Effector memory CD4-positive, alpha-beta T cell (primary cell): ENCODE measurements at places on chromosomes 4 and X.

GRCh38 chr4:3524349-3524748 is 7.9 kb downstream of the LRPAP1 start:
- DNase-seq: no peak

DNA sequence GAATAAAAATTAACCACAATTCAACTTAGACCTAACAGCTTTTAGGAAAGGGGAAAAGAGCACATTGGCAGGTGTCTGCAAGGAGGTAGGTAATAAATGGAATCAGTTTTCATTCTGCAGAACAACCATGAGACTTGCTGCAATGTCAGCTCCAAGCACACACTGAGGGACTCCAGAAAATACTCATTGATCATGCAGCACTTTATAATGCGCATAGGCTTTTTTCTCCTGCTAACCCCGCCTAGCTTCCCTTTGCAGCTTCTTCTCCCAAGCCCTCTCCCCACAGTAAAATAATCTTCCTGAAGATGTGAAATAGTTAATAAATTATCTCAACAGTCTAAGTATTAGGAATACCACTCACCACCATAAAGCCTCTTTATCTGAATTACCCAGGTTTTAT is 36.9 kb downstream of the ANKRD17 start:
- DNase-seq: no peak

DNA sequence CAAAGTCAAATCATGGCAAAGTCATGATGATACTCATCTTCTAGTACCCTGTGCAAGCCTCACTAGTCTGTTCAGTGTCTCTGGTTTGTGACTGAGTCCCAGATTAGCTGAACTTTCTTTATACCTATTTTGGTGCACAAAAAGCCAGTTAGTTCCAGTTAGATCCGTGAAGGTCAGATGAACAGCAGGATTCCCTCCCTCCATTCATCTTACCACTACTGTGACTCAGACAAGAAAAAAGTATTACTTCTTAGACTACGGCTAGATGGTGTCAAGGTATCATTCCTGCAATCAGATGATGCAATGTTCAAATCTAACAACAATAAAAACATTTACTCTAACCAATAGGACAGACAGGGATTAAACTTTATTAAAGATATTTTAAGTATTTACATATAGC is 30.4 kb downstream of the ARHGEF6 start:
- no peak for DNase-seq

DNA sequence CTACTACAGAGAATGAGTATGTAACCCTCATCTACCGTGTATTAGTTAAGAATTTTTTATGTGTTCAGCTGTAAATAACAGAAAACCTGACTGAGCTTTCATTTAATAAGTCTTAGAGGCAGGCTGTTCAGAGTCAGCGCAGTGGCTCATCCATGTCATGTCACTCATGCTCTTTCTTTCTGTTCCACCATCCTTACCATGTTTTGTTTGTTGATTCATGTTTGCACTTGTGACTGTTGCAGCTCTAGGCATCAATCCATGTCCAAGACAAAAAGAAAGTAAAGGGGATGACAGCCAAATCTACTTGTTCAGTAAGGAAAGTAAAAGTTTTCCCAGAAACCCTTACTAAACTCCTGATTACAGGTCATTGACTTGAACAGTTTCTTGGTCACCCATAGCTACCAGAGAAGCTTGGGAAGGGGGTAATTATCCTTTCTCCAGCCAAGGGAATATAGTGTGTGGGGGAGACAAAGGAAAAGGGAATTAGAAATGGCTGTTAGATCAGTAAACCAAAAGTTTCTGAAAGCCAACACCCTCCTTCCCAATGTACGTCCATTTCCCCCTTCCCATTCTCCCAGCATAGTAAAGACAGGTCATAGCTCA is 9.0 kb downstream of the ART3 start:
- no peak for DNase-seq

GRCh38 chr4:113437129-113437528 is 324.4 kb downstream of the CAMK2D start:
- no peak for DNase-seq

DNA sequence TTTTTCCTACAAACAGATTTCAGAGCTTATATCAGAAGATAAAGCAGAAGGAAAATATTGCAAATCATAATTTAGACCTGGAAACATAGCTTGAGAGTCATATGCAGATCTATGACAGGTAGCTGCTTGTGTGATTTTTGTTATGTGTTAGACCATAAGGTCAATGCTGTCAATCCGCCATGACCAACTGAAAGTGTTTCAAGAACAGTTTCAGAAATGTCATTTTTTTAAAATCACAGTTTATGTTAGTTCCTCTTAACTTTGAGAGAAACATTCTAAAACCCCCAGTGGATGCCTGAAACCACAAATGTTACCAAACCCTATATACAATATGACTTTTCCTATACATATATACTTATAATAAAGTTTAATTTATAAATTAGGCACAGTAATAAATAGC is 391.3 kb upstream of the FAM241A start:
- no peak for DNase-seq
